Activated B cell treated with CpG ODN at 0.5 μM for 24 hours (primary cell): ENCODE measurements at places on chromosomes 2 and 18. TPM values are rescaled to one million over a fixed set of nuclear protein-coding genes. Genes with fewer than 3 reads are reported as not detected.

Gene VAMP8
- 128 and 145 TPM in 2 replicates for total RNA-seq

Gene ANKRD36
- 26.7 and 34.5 TPM in 2 replicates for total RNA-seq

Gene GNLY
- total RNA-seq: 1.8 and 2.3 TPM in 2 replicates

Gene TNFRSF11A
- 0.07 and 0.24 TPM in 2 replicates for total RNA-seq

Gene ASB18
- total RNA-seq: not detected in 2 replicates

Gene IDH1
- 36.9 and 46.6 TPM in 2 replicates for total RNA-seq

Gene RNF144A
- 0.56 and 0.89 TPM in 2 replicates for total RNA-seq

Gene RIT2
- not detected in 2 replicates for total RNA-seq

Gene SERPINB4
- not detected in 2 replicates for total RNA-seq

Gene CYP26B1
- total RNA-seq: not detected in 2 replicates

- DNase-seq: peak; percentile 58
- H3K36me3 ChIP-seq: no peaks in the 10 kb centered on the region
- peaks cover 55% of the 10 kb centered on the region for H3K4me1 ChIP-seq
- H3K4me3 ChIP-seq: no peak overlapping the region
Observed at GRCh38 chr2:218876562-218877219, 4.0 kb upstream of the WNT10A start.

- no peak for DNase-seq
- peaks cover 12% of the 10 kb centered on the region for H3K4me1 ChIP-seq
- no peaks in the 10 kb centered on the region for H3K36me3 ChIP-seq
- H3K4me3 ChIP-seq: peak overlapping the region; percentile 12
- no peaks in the 10 kb centered on the region for H3K27me3 ChIP-seq
Observed at GRCh38 chr18:8695932-8696517, 9.3 kb upstream of the MTCL1 start.

DNA sequence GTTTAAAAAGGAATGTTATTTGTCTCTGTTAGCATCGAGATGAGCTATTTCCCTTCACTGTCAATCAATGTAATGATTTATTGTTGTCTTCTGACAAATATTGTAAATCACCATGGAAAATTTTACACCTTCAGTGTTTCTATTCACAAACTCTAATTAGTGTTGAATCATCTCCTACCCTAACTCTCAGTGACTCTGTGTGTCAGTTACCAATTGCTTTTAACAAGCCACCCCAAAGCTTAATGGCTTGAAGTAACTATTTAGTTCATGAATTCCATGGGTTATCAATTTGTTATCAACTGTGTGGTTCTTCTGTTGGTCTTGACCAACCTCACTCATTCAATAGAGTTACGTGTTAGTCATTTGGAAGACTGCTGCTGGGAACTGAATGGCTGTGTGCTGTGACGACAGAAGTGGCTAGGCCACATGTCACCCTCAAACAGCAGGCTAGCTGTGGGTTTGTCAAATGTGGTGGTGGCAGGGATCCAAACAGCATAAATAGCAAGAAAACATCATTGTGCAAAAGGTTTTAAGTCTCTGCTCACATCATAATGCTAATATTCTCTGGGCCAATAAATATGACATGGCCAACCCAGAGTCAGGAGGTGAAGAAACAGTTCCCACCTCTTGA is 910.8 kb upstream of the CDH2 start:
- no peak overlapping the region for H3K4me3 ChIP-seq
- H3K4me1 ChIP-seq: no peaks in the 10 kb centered on the region
- H3K27me3 ChIP-seq: no peaks in the 10 kb centered on the region
- no peaks in the 10 kb centered on the region for H3K36me3 ChIP-seq

- peak overlapping the region; percentile 74 for H3K4me3 ChIP-seq
- peaks cover 35% of the 10 kb centered on the region for H3K36me3 ChIP-seq
- peak overlapping the region; percentile 95 for H3K27ac ChIP-seq
Observed at GRCh38 chr2:233385489-233386044, 31.3 kb downstream of the DGKD start.

DNA sequence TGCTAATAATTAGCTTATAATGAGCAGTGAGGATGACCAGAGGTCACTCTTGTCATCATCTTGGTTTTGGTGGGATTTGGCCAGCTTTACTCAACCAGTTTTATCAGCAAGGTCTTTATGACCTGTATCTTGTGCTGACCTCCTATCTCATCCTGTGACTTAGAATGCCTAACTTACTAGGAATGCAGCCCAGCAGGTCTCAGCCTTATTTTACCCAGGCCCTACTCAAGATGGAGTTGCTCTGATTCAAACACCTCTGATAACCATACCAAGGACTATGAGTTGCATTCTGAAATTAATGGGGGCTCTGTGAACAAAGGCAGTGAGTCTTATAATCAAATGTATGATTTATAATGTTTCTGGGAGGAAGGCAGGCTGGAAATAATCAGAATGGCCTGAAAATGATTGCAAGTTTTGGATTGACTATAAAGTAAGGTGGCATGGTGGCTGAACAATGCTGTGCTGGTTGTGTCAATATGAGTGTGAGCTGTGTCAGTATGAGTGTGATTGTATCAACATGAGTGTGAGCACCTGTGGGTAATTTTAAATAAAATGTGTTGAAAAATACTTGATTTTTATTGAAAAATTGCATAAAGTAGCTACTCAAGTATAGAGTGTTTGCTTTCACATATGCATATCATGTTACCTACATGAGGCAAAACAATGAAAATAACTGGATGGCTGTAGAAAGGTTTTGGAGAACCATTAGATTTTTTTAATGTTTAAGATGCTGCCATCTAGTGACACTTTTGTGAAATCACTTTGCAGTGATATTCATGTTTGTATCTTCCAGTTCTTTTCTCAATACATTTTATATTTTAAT is 103.0 kb downstream of the KYNU start:
- no peaks in the 10 kb centered on the region for H3K27me3 ChIP-seq
- H3K4me1 ChIP-seq: peaks cover 35% of the 10 kb centered on the region
- H3K27ac ChIP-seq: peak overlapping the region; percentile 74
- peaks cover 19% of the 10 kb centered on the region for H3K36me3 ChIP-seq

DNA sequence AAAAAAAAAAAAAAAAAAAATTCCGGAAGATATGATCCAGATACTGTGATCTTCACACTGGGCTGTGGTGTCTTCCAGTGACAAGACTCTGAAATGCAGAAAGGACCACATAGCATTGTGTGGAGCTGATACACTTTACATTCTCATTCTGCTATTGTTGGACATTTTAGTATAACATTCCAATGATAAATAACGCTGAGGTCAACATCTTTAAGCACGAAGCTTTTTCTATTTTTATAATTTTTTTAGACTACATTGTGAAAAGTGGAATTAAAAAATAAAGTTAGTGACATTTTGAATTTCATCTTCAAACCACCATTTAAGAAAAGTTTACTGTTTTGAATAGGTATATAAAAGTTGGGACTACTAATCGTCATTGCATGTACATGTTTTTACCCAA is 62.7 kb downstream of the CDCA7 start:
- no peak overlapping the region for H3K27ac ChIP-seq
- H3K36me3 ChIP-seq: no peaks in the 10 kb centered on the region
- peaks cover 37% of the 10 kb centered on the region for H3K27me3 ChIP-seq

- H3K27ac ChIP-seq: peak overlapping the region; percentile 99
- peak overlapping the region; percentile 99 for H3K4me3 ChIP-seq
- no peak for DNase-seq
- H3K36me3 ChIP-seq: peaks cover 46% of the 10 kb centered on the region
Observed at GRCh38 chr18:12703664-12704063, 822 bp downstream of the PSMG2 start.

GRCh38 chr2:71129114-71129901 is 721 bp downstream of the MCEE start:
- no peak overlapping the region for H3K27ac ChIP-seq
- H3K27me3 ChIP-seq: no peaks in the 10 kb centered on the region
- peaks cover 11% of the 10 kb centered on the region for H3K36me3 ChIP-seq
- H3K4me1 ChIP-seq: peaks cover 17% of the 10 kb centered on the region
- H3K4me3 ChIP-seq: no peak overlapping the region
- DNase-seq: no peak

DNA sequence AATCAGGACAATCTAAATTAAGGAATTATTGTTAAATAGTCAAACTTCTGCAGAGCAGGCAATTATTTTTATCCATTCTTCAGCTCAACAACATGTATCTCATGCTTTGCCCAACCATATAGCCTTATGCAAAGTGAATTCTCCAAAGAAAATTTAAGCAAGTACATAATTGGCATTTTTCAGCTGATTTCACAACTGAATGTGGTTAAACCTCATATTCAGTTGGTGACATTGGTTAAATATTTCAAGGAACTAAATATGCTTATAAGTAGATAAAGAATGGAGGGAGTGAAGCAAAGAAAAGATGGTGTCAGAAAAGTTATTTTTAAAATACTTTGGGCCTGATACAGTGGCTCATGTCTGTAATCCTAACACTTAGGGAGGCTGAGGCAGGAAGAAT is 816.2 kb downstream of the NRXN1 start:
- H3K36me3 ChIP-seq: no peaks in the 10 kb centered on the region
- H3K27me3 ChIP-seq: no peaks in the 10 kb centered on the region
- H3K4me1 ChIP-seq: no peaks in the 10 kb centered on the region
- DNase-seq: no peak
- H3K27ac ChIP-seq: no peak overlapping the region

DNA sequence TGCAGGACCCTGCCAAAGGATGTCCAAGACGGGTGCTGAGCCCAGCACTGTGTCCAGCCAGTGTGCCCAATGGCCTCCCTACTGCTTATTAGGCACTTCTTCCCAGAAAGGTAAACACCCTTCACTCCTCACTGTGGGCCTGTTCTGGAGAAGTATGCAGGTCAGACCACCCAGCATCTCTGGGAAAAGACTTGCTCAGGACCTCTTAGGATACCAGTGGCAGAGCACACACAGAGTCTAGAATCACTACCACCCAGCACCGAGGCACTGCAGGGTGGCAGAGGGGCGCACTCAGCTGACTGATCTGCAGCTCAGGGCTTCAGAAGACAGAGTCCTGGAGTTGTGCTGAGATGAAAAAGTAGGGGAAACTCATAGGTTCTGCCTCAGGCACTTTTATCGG is 25.8 kb downstream of the XDH start:
- DNase-seq: no peak
- no peak overlapping the region for H3K27ac ChIP-seq
- peaks cover 5% of the 10 kb centered on the region for H3K27me3 ChIP-seq
- no peaks in the 10 kb centered on the region for H3K4me1 ChIP-seq

DNA sequence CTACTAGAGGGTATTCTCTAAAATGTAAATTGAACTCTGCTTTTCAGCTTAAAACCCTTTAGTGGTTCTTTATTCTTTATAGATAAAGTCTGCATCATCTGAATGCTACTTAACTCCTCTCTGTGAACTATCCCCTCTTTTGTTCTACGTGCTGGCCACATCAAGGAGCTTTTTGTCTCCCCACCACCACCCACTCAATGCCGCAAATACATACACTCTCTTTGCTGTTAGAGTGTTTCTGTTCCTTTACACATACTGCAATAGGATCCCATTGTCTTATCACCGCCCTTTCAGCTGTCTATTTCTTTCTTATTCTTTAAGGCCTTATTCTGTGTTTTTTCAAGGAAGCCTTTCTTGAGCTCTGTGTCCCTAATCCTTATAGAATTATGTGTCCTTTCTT is 83.3 kb downstream of the EML4 start:
- no peak overlapping the region for H3K27ac ChIP-seq
- no peaks in the 10 kb centered on the region for H3K27me3 ChIP-seq
- H3K4me1 ChIP-seq: peaks cover 60% of the 10 kb centered on the region
- H3K4me3 ChIP-seq: no peak overlapping the region

DNA sequence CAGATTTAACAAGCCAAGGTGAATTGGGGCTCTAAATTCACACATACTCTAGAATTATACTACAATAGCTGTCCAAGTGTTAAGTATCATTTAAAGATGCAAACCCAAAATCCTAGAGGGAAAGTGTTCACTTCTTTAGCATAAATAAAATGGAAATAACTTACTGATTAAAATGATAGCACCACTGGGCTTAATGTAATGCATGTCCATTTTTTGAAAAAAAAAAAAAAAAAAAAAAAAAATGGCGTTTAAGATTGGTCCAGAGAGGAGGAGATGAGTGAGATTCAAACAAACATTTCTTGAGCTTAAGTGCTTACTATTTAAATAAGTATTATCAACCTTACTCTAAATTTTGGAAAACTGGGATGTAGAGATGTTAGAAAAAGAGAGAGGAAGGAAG is 251.5 kb upstream of the CWC22 start:
- no peaks in the 10 kb centered on the region for H3K27me3 ChIP-seq
- peaks cover 15% of the 10 kb centered on the region for H3K4me1 ChIP-seq
- no peak overlapping the region for H3K4me3 ChIP-seq
- no peak overlapping the region for H3K27ac ChIP-seq
- H3K36me3 ChIP-seq: no peaks in the 10 kb centered on the region
- DNase-seq: no peak

DNA sequence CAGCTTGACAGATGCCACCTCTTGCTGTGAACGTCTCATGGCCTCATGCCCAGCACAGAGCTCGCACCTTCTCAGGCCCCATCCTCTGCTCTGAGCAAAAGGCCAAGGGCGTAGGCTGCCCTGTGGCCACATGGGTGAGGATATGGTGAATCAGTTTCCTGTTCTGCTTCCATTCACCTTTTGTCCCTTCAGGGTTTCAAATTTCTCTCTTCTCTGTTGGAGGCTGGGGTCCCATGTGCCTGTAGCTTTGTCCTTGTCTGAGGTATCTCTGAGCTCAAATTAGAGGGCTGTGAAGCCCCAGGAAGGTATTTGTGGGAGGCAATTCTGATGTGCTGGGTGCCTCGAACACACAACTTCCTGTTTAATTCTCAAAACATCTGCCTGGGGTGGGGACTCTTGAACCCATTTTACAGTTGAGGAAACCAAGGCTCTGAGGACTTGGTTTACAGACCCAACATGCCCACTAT is 29.0 kb downstream of the ZAP70 start:
- peak overlapping the region; percentile 55 for H3K27ac ChIP-seq
- DNase-seq: no peak
- no peak overlapping the region for H3K4me3 ChIP-seq
- no peaks in the 10 kb centered on the region for H3K27me3 ChIP-seq
- H3K36me3 ChIP-seq: peaks cover 11% of the 10 kb centered on the region

DNA sequence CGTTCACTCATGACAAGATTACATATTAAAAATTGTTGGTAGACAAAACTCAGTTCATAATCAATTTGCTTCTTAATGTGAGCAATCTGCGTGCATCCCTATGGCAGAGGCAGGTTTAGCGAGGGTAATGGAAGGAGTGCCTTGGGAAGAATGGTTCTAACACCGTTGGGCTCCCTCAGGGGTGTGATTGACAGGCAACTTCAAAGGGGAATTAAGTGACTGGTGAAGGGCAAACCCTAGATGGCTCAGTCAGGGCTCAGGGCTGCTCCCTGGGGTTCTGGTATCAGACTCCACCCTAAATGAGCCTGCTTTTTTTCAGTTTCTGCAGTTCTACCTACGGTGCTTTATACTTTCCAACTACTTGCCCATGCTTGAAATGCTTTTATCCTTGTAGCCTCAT is 419.5 kb upstream of the CELF4 start:
- H3K4me1 ChIP-seq: no peaks in the 10 kb centered on the region
- no peak overlapping the region for H3K4me3 ChIP-seq
- DNase-seq: no peak
- no peaks in the 10 kb centered on the region for H3K27me3 ChIP-seq
- no peaks in the 10 kb centered on the region for H3K36me3 ChIP-seq
